Epithelial cell of proximal tubule (primary cell): ENCODE measurements at places on chromosomes 16 and 17. TPM values are rescaled to one million over a fixed set of nuclear protein-coding genes. Genes with fewer than 3 reads are reported as not detected.

DLX4 gene
- not detected in 2 replicates for total RNA-seq

CCL8 gene
- not detected in 2 replicates for total RNA-seq

RND2 gene
- total RNA-seq: 0.36 and 0.40 TPM in 2 replicates

MGRN1 gene
- total RNA-seq: 40.6 and 41.3 TPM in 2 replicates

ABCC3 gene
- total RNA-seq: 6.3 and 6.6 TPM in 2 replicates

CACNG3 gene
- not detected in 2 replicates for total RNA-seq

KRTAP3-1 gene
- not detected in 2 replicates for total RNA-seq

DPEP2NB gene
- total RNA-seq: not detected in 2 replicates

SDK2 gene
- total RNA-seq: 0.07 and 0.12 TPM in 2 replicates

PLA2G10 gene
- total RNA-seq: 0.22 TPM in 1 of 2 replicates, not detected in the other

TEX14 gene
- total RNA-seq: 0.06 TPM in 1 of 2 replicates, not detected in the other
